Smooth muscle cell of the pulmonary artery (primary cell): ENCODE measurements at places on chromosomes 4 and X. TPM values are rescaled to one million over a fixed set of nuclear protein-coding genes. Genes with fewer than 3 reads are reported as not detected.

CLGN gene
- 0.07 and 4.3 TPM in 2 replicates for total RNA-seq

ADH6 gene
- not detected in 2 replicates for total RNA-seq

CLNK gene
- not detected in 2 replicates for total RNA-seq

CDS1 gene
- total RNA-seq: 0.10 and 0.26 TPM in 2 replicates

ELOVL6 gene
- total RNA-seq: 14.2 and 14.5 TPM in 2 replicates

MAGEE1 gene
- 2.2 and 2.9 TPM in 2 replicates for total RNA-seq

GAGE12E gene
- not detected in 2 replicates for total RNA-seq

ASB9 gene
- total RNA-seq: 0.26 and 0.36 TPM in 2 replicates
